ENCODE measurements at places on chromosomes 5 and 9. TPM values are rescaled to one million over a fixed set of nuclear protein-coding genes. Genes with fewer than 3 reads are reported as not detected.

Gene PCDHGA5
- total RNA-seq: 0.62 TPM

DNA sequence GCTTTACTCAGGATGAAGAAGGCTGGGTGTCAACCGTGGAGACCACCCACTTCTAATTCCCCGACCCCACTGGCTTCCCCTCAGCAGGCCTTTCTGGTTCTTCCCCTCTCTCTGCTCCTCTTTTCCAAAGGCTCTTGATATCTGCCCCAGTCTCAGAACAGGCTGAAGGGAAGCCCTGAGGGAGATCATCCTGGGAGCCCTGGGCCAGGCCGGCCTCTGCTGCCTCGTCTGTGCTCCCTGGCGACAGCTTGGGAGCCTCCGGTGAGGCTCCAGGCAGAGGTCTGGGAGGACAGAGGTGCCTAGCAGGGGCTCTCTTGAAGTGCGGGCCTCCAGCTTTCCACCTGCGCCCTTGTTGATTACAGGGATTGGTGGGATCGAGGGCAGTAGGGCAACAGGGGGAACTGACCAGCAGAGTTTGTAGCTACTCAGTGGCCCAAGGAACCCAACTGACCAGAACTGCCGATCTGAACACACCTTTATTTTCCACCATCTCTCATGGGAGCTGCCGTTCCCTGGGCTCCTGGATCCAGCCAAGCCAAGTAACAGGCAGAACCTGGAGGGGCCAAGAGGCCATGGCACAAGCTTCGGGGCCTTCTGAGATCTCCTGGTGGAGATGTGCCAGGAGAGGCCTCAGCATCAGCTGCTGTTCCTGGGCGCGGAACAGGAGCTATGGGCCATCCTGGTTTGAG, 198.5 kb downstream of the CACNA1B start:
- DNase-seq: no peak

DNA sequence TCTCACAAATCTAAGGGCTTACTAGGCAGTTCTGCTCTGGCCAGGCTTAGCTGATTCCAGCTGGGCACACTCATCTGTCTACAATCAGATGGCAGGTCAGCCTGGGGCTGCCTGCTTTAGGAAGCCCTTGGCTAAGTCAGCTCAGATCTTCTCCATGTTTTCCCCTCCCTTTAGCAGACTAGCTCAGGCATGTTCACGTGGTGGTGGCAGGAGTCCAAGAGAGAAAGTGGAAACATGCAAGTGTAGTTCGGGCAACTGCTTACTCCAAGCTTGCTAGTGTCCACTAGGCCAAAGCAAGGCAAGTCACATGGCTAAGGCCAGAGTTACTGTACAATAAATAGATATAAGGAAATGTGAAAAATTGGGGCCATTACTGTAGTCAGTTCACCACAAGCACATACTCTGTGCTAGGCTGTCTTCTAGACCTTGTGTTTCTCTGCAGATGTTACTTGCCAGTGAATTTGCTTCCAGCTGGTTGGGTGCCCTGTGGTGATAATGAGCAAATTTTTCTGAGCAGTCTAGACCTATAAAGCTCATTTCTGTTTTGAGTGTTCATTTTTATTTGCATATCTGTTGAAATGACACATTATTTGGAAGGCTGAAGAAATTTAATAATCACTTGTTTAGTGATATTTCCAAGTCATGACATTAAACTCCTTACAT, 38.3 kb downstream of the RECK start:
- DNase-seq: no peak

DNA sequence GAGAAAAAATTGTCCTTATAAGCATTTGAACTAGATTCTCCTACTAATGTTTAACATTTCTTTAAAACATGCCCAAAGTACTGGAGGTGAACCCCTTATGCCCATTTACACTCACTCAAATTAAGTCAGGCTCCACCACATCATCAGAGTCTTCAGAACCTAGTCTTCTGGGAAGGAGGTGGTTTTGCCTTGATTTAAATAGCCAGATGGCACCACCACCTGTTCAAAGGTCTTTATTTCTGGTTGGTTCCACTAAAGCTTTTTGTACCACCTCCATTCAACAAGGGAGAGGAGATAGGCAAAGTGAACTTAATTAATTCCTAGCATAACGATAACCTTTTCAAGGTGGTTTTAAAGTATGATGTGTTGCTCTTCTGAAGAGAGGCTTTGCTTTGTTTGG, 189.5 kb downstream of the SLF1 start:
- DNase-seq: no peak

GRCh38 chr9:21311889-21312288, 6.8 kb upstream of the IFNA5 start:
- no peak for DNase-seq
